Mesendoderm (in vitro differentiated cells): ENCODE measurements at places on chromosomes 2 and 18.

DNA sequence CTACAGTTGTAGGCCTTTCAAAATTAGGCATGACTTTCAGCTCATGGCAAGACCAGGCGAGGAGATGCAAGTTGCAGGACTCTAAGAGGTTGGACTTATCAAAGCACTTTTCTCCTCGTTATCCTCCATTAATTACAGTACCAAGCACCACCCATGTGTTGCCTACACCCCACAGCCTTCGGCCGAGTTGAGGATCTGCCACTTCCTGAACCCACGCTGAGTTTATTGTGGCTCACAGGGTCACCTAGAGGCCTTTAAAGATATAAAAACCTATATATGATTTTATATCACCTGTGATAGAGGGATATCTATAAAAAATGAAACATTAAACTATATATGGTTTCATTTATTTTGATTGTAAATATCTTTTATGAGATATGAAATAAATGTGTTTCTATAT, 2.6 kb downstream of the UGT1A10 start:
- DNase-seq: no peak
- H3K27ac ChIP-seq: no peak overlapping the region
- H3K27me3 ChIP-seq: no peaks in the 10 kb centered on the region
- no peaks in the 10 kb centered on the region for H3K36me3 ChIP-seq
- no peak overlapping the region for H3K4me3 ChIP-seq
- no peaks in the 10 kb centered on the region for H3K4me1 ChIP-seq

DNA sequence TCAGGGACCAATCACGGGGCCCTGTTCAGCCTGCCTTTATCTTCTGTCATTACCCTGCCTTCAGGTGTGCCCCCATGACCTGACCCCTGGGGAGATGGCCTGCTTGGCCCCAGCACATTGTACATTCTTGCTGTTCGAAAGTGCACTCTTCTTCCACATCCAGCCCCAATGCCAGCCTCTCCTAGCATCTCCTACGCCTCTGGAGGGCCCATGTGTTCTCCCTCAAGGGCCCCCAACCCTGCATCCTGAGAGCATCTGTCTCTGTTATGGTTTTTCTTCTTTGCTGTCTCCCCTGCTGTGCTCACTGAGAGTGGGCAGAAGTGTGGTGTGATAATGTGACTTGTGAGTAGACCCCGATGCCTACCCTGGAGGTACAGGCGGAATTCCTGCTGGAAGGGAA, 41.5 kb upstream of the OTOS start:
- H3K4me1 ChIP-seq: no peaks in the 10 kb centered on the region
- no peaks in the 10 kb centered on the region for H3K36me3 ChIP-seq
- no peak for DNase-seq
- H3K27me3 ChIP-seq: no peaks in the 10 kb centered on the region
- H3K4me3 ChIP-seq: no peak overlapping the region
- H3K27ac ChIP-seq: no peak overlapping the region

GRCh38 chr2:155633887-155634570, 698.5 kb downstream of the NR4A2 start:
- H3K27ac ChIP-seq: no peak overlapping the region
- no peaks in the 10 kb centered on the region for H3K4me1 ChIP-seq
- H3K4me3 ChIP-seq: no peak overlapping the region
- no peak for DNase-seq

DNA sequence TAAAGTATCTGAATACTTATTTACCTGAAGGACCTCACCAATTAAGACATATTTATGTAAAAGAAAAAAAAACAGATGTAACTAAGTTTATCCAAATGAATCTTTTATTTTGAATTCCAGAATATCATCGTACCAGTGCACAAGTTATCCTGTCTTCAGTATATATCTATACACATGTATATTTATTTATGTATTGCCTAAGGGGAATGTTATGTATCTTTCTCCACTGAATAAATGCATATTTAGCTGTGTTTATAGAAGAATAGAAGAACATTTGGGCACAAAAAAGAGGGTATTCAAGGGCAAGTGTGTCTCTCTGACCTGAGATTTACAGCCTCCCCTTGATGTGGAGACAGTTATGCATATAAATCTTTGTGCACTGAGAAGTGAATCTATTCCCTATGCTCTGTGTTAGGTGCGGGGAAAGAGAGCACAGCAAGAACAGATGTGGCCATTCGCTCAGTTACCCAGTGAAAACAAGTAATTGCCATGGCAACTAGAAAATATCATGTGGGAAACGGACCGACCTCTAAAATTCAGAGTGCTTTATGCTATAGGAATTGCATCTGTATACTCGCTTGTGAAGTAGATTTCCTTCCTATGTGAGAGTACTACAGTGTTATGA, 39.5 kb upstream of the ASXL3 start:
- no peaks in the 10 kb centered on the region for H3K4me1 ChIP-seq
- H3K27ac ChIP-seq: no peak overlapping the region
- no peaks in the 10 kb centered on the region for H3K36me3 ChIP-seq
- no peak overlapping the region for H3K4me3 ChIP-seq
- H3K27me3 ChIP-seq: no peaks in the 10 kb centered on the region
- no peak for DNase-seq

DNA sequence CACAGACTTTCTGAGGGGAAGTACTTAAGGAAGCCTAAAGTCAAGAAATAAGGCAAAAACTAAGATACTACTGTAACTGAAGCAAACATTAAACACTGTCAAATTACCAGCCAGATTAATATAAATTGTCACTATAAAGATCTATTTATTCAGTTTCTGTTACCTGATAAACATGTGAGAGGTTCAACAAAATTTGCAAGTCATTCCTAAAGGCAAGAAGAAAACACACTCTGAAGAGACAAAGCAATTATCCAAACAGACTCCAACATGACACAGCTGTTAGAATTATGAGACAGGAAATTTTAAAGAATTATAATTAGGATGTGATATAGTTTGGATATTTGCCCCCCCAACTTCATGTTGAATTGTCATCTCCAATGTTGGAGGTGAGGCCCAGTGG, 140.4 kb upstream of the COL3A1 start:
- H3K4me1 ChIP-seq: no peaks in the 10 kb centered on the region
- H3K36me3 ChIP-seq: no peaks in the 10 kb centered on the region
- no peak for DNase-seq
- no peak overlapping the region for H3K27ac ChIP-seq
- H3K27me3 ChIP-seq: no peaks in the 10 kb centered on the region
- H3K4me3 ChIP-seq: no peak overlapping the region
